Activated CD4-positive, alpha-beta T cell treated with anti-CD3 and anti-CD28 coated beads for 36 hours (primary cell): ENCODE measurements at places on chromosomes 13 and 19. TPM values are rescaled to one million over a fixed set of nuclear protein-coding genes. Genes with fewer than 3 reads are reported as not detected.

Gene CATSPERD
- total RNA-seq, result not detected

- peak; percentile 8 for DNase-seq
These were observed 4.1 kb downstream of the MAB21L1 start for GRCh38 chr13:35472323-35472881.

DNA sequence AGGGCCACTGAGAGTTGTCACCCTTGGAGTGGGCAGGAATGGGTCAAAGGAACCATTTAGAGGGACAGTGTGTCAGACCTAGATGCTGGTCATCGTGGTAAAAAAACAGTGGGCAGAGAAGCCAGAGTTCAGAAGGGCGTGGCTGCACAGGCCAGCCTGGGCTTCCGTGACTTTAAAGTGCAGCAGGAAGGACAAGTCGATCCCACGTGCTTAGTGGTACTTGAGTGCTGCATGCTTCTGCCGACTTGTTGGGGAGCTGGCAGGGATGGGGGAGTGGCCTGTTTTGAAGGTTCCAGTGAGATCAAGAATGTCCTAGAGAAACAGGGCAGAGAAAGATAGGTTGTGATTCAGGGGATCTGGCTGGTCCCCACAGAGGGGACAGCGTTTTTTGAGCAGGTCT, 17.0 kb downstream of the LYL1 start:
- no peak for DNase-seq

Gene AP3D1
- 105 TPM for total RNA-seq

- peak; percentile 43 for DNase-seq
These were observed 16.3 kb downstream of the PBX4 start for GRCh38 chr19:19602136-19602712.

Gene TMEM190
- total RNA-seq, result not detected

Gene CD33
- total RNA-seq, result 0.27 TPM

Gene IRGQ
- 16.4 TPM for total RNA-seq

DNA sequence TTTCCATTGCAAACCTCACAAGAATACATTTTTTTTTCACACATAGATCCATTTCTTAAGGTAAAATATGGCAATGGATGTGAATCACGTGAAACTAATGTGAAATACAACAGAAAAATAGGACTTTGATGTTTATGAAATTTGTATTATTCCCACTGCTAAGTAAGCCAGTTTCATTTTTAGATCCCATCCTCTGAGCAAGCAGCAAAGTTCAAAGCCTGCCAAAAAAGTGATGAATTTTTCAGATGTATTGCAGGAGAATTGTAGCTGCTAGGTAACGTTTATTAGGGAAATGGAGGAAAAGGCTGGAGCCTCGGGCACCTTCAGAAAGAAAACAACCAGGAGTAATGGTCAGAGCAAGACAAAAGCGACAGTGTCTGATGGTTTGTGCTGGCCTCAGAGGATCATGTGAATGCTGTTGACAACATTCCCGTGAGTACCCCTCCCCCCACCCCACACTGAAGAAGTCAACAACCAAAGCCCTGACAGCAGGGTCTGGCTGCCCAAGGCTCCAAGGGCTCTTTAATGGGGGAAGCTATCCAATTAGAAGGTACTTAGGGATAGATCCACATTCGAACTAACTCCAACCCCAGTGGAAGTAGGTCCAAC, 95.5 kb downstream of the OXGR1 start:
- no peak for DNase-seq

GRCh38 chr13:99572921-99573320, 71.6 kb downstream of the TM9SF2 start:
- DNase-seq, result no peak

Gene ELSPBP1
- total RNA-seq, result not detected

Gene FUT6
- not detected for total RNA-seq

DNA sequence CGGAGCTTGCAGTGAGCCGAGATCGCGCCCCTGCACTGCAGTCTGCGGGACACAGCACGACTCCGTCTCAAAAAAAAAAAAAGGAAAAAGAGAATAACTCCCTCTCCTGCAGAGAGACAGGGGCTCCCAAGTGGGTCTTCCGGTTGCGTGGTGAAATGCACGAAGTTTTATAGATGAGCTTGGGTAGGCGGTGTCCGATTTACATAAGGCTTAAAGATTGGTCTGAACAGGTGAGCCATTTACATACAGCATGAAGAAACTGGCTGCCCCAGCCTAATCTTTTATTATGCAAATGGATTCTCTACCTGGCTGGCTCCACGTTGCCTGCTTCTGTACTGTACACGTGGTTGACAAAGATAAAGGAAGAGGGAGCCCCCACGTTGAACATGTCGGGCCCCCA, 19.5 kb downstream of the ADGRE2 start:
- DNase-seq, result no peak

- no peak for DNase-seq
These were observed 546.1 kb downstream of the SUCLA2 start for GRCh38 chr13:47454986-47455385.

Gene CCNA1
- 0.21 TPM for total RNA-seq

Gene PCP2
- total RNA-seq, result 1.7 TPM

GRCh38 chr13:24997367-24997967, 98.5 kb upstream of the PABPC3 start:
- DNase-seq, result peak; percentile 24

Gene THSD8
- 48.2 TPM for total RNA-seq

Gene ZNF792
- total RNA-seq, result 5.6 TPM

Gene NALCN
- not detected for total RNA-seq

GRCh38 chr19:58010507-58010906, 7.9 kb upstream of the ZNF606 start:
- no peak for DNase-seq

Gene SPACA4
- not detected for total RNA-seq

Gene LENG9
- total RNA-seq, result 5.1 TPM

Gene PSG4
- not detected for total RNA-seq

Gene MAP4K1
- total RNA-seq, result 195 TPM

Gene IGFL1
- total RNA-seq, result not detected

Gene ELAVL3
- total RNA-seq, result 0.09 TPM

DNA sequence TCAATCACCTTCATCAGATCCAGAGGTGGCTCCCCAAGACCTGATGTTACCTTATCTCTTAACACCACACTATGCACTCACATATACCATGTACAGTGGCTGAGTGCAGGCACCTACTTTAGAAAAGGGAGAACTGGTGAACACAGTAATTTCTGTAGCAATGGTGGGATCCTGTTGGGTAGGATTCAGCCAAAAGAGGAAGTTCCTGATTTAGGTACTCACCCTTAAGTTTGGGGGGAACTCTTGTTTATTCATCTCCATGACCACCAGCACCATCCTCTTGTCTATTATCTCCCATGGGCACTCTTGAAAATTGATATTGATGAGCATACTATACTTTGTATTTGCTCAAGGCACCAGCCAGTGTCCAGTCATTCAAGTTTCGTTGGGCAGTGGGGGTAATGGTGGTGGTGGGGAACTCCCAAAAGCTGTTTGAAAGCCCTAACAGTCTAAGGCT, 324.4 kb downstream of the LMO7 start:
- no peak for DNase-seq

- no peak for DNase-seq
These were observed 291.0 kb downstream of the DLEU7 start for GRCh38 chr13:50552424-50552966.

GRCh38 chr13:25375727-25376358, 4.1 kb downstream of the ATP8A2 start:
- peak; percentile 48 for DNase-seq

GRCh38 chr13:67043901-67044300, 186.2 kb downstream of the PCDH9 start:
- no peak for DNase-seq

GRCh38 chr13:111467111-111467890, 146.9 kb downstream of the TEX29 start:
- no peak for DNase-seq

Gene SEMA6B
- total RNA-seq, result not detected

- DNase-seq, result peak; percentile 63
These were observed 2.2 kb downstream of the PDE4C start for GRCh38 chr19:18223860-18224524.

Gene SERPINE3
- not detected for total RNA-seq

Gene MATK
- 30.1 TPM for total RNA-seq

GRCh38 chr19:34345947-34346351, 19.0 kb upstream of the GPI start:
- peak; percentile 85 for DNase-seq

Gene ZNF44
- 7.3 TPM for total RNA-seq

- DNase-seq, result no peak
These were observed 1.5 kb downstream of the ZNF507 start for GRCh38 chr19:32346901-32347300.

GRCh38 chr13:110617321-110618072, 2.2 kb downstream of the NAXD start:
- no peak for DNase-seq

GRCh38 chr13:70415136-70415535, 306.9 kb upstream of the KLHL1 start:
- no peak for DNase-seq

DNA sequence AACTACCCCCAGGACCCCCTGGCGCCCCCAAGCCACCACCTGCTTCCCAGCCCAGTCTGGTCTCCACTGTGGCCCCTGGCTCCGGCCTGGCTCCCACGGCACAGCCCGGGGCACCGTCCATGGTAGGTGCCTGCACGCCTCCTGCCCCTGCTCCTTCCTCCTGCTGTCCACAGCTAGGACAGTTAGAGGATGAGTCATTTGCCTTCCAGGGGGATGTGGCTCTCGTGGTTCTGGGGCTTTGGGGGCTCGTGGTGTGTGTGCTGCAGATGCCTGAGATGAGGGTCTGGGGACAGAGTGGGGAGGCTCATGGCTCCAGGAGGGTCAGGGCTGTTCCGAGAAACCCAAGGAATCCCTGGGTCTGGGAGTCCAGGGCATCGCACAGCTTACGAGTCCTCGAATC, 12.7 kb downstream of the MED25 start:
- DNase-seq, result no peak

DNA sequence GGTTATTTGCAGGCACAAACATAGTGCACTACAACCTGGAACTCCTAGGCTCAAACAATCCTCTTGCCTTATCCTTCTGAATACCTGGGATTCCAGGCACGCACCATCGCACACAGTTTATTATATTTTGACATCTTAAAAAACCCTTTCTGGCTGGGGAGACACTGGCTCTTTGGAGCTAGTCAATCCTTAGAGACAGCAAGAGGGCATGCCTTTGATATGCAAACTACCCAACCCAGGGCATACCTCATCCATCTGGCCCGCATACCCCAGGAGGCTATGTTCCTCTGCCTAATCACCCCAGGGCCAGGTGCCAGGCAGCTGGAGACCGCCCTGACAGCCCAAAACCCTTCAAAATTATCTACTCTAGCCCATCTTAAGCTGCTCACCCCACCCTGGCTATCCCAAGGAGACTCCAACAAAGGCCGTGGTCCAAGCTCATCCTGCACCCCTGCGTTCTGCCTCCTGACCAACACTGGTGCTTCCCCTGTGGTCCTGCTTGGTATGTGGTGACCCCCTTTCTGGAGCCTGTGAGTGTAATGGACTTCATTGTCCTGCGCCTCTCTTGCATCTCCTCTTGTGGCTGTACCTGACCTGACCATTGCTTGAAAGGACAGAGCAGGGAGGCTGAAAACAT, 86.4 kb downstream of the RGCC start:
- no peak for DNase-seq

GRCh38 chr19:5091018-5091683, 122.2 kb downstream of the KDM4B start:
- no peak for DNase-seq

DNA sequence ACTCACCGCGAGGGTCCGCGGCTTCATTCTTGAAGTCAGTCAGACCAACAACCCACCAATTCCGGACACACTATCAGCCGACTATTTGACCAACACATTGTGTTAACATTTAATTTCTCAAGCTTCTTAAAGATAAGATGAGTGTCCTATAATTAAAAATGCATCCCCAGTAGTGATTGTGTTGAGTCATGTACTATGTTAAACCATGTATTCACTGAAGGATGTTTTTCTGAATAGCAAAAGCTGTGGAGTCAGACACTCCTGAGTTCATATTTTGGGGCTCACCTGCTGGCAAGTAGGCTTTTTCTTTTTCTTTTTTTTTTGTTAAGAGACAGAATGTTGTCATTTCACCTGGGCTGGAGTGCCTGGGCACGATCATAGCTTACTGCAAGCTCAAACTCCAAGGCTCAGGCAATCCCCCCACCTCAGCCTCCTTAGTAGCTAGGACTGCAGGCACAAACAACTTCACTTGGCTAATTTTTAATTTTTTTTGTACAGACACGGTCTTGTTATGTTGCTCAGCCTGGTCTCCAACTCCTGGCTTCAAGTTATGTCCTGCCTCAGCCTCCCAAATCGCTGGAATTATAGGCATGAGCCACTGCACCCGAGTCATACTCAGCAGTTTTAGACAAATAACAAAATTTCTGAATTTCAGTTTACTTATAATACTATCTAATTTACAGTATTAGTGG, 606.9 kb downstream of the PCDH9 start:
- no peak for DNase-seq
